ENCODE measurements at places on chromosomes 6 and 20.

DNA sequence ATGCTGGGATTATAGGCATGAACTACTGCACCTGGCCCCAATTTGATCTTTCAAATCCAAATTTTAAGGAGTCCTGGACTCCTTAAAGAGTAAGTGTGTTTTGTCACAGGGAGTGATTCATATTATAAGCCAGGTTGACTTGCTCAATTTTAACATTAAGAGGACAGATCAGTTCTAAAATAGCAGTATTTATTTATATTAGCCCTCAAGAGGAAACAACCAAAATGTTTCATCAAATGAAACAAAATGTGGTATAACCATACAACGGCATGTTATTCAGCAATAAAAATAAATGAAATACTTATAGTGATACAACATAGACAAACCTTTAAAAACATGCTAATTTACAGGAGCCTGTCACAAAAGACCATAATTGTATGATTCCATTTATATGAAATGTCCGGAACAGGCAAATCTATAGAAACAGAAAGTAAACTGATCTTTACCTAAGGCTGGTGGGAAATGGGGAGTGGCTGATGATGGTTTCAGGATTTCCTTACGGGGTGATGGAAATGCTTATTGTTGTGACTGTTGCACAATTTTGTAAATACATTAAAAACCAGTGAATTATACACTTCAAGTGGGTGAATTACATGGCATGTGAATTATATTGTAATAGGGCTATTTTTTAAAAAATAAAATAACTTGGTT lies 637.4 kb downstream of the MMUT start:
- DNase-seq = no peak

- DNase-seq = no peak
Measured at GRCh38 chr20:50695135-50695872, 4.0 kb upstream of the RIPOR3 start.

- DNase-seq = no peak
Measured at GRCh38 chr20:822651-823573, 10.6 kb upstream of the FAM110A start.

GRCh38 chr6:117919775-117920729 lies 13.0 kb downstream of the SLC35F1 start:
- no peak for DNase-seq

DNA sequence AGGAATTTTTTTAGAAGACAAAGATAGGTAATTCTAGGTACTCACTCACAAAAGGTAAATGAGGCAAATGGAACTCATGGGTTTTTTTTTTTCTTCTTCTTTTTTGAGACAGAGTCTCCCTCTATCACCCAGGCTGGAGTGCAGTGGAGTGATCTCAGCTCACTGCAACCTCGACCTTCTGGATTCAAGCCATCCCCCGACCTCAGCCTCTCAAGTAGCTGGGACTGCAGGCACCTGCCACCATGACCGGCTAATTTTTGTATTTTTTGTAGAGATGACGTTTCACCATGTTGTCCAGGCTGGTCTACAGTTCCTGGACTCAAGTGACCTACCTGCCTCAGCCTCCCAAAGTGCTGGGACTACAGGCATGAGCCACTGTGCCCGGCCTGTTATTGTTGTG lies 126.1 kb downstream of the LRRC1 start:
- no peak for DNase-seq

DNA sequence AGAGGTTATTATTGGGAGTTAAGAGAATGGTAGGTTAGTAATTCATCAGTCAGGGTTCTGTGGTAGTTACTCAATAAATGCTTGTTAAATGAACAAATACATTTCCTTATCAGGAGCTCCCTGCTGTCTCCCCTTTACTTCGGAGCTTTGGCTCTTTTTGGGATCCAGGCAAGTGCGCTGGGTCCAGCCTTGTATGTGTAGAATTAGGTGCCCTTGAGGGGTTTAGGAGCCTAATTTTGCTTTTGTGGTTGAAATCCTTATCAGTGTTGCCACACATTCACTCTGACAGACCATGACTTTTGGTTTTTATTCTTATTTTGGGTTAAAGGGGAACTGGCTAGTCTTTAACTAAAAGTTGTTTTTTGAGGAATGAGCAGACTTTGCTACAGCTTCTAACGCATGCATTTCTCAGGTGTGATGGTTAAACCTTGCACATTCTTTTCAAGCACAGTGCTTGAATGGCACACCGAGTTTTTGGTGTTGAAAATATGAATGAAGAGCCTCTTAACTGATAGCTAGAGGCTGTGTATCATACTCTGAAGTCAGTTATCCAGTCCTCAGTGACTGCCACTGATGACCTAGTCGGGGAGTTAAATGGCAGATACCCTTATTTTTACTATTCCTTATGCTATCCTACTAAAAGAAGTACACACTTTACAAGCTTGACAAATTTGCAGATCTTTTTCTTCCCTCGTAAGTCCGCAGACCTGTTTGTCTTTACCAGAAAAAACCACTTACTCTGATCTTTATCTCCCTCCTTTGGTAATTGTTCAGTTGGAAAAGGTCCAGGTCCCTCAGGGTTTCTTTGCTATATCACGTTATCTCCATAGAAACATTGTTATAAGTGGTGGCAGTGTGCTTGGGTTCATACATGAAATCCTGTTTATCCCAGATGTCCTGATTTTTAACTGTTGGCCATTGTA lies 50.7 kb upstream of the PLCG1 start:
- no peak for DNase-seq

GRCh38 chr20:19027971-19028370 lies 184.5 kb upstream of the SLC24A3 start:
- no peak for DNase-seq

DNA sequence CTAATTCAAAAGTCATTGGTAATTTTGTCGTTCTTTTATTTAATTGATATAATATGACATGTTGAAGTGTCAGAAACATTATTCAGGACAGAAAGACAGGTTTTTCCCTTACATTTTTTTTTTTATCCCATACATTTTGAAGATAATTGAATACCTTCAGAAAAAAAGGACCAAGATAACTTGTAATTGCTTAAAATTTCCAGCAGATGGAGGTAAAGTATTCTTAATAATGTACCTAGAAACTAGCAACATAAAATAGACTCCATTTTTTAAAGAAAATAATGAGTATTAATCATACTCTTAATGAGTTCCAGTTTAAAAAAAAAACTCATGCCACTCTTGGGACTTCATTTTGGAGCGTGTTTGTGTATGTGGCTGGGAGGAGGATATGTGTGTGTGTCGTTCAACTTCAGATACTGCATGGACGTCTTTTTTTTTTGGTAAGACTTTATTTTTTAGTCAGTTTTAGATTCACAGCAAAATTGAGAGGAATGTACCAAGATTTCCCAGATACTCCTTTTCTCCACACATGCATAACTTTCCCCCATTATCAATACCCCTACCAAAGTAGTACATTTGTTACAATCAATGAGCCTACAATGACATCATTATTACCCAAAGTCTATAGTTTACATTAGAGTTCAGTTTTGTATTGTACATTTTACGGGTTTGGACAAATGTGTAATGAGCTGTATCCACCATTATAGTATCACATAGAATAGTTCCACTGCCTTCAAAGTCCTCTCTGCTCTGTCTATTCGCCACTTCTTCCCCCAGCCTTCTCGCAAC lies 79.4 kb downstream of the ROS1 start:
- no peak for DNase-seq

DNA sequence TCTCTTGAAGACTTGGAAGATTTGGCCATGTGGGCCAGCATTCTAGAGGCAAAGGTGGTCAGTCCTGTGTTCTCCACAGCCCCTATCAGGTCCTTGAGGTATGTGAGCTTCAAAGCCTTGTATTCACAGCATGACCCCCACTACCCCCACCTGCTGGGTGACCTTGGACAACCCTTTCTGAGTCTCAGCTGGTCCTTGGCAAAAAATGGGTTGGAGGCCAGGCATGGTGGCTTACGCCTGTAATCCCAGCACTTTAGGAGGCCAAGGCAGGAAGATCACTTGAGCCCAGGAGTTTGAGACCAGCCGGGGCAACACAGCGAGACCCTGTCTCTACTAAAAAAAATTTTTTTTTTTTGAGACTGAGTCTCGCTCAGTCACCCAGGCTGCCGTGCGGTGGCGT lies 42.6 kb downstream of the UBE2V1 start:
- DNase-seq = no peak

- DNase-seq = no peak
Measured at GRCh38 chr20:62219992-62220665, at the start of gene HRH3. Gene HRH3 (minus strand): TSS chr20:62220278. CDS start chr20:62219970, 308 bp downstream.

DNA sequence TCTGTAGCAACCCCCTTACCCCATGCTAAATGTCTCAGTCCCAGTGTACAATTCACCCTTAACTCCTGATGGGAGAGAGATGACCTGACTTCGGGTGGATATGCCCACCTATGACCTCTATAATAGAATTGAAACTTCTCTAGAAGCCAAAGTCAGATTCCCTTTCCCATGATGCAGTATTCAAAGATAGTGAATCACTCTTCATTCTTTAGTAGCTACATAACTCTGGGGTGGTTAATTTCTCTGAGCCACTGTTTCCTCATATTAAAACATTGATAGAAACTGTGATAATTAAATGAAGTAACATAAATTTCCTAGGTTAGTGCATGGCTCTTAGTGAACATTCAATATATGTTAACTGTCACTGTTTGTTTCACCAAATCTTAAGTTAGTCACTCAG lies 500.4 kb downstream of the COL12A1 start:
- no peak for DNase-seq

GRCh38 chr6:80446454-80447045 lies 340.1 kb downstream of the BCKDHB start:
- no peak for DNase-seq

DNA sequence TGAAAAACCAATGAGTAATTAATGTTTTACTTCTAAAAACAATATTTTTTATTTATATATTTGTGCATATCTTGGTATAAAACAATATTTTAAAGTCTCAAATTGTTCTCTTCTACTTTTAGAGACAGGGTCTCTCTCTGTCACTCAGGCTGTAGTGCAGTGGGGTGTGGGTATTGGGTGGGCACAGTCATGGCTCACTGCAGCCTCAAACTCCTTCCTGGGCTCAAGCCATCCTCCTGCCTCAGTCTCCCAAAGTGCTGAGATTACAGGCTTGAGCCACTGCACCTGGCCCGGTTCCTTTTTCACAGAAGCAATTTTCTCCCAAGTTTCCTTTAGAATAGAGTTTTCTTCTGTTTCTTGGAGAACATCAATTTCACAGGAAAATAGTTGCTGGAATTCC lies 102.8 kb downstream of the TMEM242 start:
- DNase-seq = no peak

DNA sequence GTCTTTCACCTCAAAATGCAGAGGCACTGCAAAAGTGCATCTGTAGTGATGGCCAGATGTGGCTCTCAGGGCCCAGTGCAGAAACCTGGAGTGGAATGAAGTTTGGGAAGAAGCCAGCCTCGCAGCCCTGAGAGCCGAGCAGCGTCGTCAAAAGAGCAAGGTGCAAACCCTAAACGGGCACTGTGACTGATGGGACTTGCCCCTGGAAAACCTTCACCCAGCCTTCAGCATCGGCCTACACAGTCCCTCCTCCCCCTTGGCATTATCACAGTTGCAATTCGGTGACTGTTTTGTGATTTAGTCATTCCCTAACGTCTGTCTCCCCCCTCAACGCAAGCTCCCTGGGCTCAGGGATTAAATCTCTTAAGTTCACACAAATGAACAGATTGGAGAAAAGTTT lies 38.6 kb downstream of the TAF4 start:
- DNase-seq = no peak

Measured in cortex of kidney (tissue), 1 donor.